ENCODE measurements at places on chromosomes 2 and 18.
A peak's percentile ranks its signal among the peaks of the same experiment; 100 is the strongest.

DNA sequence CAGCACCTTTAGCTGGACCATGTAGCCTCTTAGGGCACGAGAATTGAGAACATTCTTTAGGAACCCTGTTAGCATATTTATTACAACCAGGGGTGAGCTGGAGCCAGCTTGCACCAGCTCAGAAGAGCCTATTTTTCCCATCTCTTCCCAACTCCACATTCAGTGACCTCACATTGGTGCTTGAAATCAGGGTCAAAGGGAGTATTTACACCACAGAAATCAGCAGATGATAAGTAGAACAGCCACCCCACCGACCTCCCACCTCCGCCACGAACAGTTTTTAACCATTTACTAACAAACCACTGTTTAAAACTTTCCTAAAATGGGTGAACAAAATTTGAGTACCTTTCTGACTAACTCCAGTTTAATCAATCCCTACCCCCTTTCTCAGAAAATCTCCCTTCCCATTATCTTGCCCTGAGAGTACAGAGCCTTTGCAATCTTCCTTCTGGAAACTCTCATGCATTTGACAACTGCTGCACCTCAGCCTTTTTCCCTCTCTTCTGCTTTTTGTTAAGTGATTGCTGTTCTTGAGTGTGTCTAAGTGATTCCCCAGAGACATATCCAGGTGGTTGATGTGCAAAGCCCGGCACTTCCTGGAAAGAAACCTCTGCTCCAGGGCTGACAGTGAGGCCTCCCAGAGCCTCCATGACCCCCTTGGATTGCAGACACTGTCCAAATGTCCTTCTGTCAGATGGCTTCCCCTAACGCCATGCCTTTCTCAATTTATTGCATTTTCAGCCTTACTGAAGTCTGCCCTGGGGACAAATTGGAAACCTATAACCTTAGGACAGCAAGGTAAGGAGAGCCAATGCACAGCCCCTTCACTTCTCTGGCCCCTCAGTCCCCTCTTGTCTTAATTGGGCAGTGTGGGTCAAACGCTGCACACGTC is 389.5 kb upstream of the TNP1 start:
- DNase-seq = no peak

DNA sequence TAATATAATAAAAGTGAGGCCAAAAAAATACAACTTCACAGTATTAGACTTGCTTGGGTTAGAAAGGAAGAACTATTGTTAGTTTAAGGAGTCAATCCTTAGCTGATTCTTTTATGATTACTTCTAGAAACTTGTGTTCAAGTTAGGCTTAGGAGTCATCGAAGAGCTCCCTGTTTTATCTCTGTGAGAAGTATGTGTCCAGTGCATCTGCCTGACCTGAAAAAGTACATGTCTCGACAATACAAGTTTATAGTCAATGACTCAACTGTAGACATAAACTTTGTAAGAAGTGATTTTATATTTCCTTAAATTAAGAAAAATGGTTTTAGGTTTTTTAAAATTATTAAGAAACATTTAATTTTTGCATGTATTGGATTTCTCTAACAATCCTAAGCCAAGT is 571.2 kb downstream of the ZEB2 start:
- DNase-seq = no peak

- no peak for DNase-seq
Observed at GRCh38 chr2:158493458-158493857, 36.7 kb downstream of the PKP4 start.

GRCh38 chr2:42096869-42097591 is 49.2 kb downstream of the PKDCC start:
- no peak for DNase-seq

DNA sequence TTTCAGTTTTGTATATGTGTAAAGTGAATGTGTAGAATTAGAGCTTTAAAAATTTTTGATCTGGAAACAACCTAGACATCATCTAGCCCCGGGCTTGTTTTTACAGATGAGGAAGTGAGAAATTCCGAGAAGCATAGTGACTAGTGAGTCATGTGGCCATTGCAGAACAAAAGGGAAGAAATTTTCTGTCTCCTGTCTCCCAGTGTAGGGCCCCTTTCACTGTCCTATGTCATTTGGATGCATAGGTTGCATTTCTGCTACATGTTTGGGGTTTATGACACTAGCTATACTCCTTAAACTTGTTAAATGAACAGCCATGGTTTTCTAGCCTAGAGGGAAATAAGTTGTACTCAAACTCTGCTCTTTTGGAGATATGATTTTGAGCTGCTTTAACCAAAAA is 84.6 kb downstream of the PLCL1 start:
- peak; percentile 80 for DNase-seq

- no peak for DNase-seq
Observed at GRCh38 chr18:53771664-53772063, 452.8 kb downstream of the MBD2 start.

DNA sequence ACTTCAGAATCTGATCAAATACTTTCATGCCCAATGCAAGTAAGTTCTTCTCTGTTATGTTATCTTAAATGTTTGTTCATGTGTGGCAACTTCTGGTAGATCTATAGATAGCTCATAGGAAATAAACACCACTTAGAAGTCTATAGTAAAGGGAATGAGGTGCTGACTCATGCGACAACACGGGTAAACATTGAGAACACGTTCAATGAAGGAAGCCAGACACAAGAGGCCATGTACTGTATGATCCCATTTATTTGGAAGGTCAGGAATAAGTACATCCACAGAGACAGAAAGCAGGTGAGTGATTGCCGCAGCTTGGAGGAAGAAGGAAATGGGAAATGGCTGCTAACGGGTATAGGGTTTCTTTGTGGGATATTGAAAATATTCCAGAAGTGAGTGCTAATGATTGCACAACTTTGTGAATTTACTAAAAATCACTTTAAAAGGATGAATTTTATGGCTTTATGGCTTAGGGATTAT is 95.4 kb downstream of the ITGB1BP1 start:
- DNase-seq = peak; percentile 29

GRCh38 chr2:237870126-237870525 is 10.7 kb downstream of the RAMP1 start:
- no peak for DNase-seq

GRCh38 chr2:30315391-30316063 is 84.2 kb downstream of the LBH start:
- no peak for DNase-seq

- no peak for DNase-seq
Observed at GRCh38 chr2:170313992-170314348, 136.0 kb downstream of the MYO3B start.

DNA sequence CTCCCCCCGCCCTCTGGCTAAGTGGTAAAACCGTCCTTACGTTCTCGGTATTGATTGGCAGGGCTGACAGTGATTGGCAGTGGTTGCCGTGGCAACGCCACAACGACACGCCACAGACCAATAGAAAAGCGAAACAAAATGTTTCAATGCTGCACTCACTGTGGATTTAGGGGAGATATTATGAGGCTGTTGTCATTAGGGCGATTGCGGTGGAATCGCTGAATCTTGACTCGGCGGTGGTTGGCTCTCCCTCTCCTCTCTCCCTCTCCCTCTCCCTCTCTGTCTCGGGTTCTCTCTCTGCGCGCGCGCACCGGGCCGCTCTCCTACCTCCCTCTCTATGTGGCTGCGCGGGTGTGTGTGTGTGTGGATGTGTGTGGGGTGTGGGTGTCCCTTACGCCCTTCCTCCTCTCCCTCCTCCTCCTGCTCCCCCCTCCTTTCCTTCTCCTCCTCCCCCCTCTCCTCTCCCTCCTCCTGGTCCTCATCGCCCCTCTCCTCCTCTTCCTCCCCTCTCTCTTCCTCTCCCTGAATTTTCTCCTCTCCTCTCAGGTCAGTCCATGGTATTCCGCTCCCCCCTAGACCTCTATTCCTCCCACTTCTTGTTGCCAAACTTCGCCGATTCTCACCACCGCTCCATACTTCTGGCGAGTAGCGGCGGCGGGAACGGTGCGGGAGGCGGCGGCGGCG is at the start of gene SIX3:
TSS of gene SIX3 (plus strand) at position 152 of the 684 bp plus-strand sequence. CDS start at position 555, 403 bp downstream.
- no peak for DNase-seq

GRCh38 chr2:192243488-192243887 is 48.8 kb upstream of the TMEFF2 start:
- peak; percentile 75 for DNase-seq

- no peak for DNase-seq
Observed at GRCh38 chr18:50301074-50301473, 13.6 kb upstream of the CXXC1 start.

GRCh38 chr2:199739413-199740110 is 111.4 kb downstream of the FTCDNL1 start:
- peak; percentile 70 for DNase-seq

GRCh38 chr2:189199797-189200196 is 20.2 kb upstream of the COL5A2 start:
- no peak for DNase-seq

GRCh38 chr2:99278793-99279291 is 22.2 kb downstream of the LYG1 start:
- peak; percentile 78 for DNase-seq

DNA sequence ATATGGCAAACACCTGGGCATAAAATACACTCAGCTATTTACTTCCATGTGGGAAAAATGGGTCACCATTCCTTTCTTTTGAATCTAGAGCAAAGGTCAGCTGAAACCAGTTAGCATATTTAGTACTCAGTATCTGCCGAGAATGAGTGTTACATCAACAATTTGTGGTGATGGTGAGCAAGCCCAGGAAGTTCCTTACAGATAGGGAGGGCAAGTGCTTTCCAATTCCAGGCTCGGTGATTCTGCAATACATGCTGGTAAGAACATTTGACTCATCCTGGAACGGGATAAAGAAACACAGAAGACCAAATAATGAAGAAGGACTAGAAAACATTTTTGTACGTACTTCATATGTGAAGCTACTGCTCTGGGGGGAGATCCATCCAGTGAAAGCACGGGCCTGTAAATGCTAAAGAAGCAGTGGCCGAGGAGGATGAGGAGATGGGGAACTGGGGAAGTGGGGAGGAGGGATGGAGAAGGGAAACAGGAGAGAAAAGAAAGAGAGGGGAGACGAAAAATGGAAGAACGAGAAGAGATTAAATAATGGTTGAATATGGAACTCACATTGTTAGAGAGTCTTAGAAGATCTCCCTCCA is 251.9 kb downstream of the TTC32 start:
- peak; percentile 98 for DNase-seq

DNA sequence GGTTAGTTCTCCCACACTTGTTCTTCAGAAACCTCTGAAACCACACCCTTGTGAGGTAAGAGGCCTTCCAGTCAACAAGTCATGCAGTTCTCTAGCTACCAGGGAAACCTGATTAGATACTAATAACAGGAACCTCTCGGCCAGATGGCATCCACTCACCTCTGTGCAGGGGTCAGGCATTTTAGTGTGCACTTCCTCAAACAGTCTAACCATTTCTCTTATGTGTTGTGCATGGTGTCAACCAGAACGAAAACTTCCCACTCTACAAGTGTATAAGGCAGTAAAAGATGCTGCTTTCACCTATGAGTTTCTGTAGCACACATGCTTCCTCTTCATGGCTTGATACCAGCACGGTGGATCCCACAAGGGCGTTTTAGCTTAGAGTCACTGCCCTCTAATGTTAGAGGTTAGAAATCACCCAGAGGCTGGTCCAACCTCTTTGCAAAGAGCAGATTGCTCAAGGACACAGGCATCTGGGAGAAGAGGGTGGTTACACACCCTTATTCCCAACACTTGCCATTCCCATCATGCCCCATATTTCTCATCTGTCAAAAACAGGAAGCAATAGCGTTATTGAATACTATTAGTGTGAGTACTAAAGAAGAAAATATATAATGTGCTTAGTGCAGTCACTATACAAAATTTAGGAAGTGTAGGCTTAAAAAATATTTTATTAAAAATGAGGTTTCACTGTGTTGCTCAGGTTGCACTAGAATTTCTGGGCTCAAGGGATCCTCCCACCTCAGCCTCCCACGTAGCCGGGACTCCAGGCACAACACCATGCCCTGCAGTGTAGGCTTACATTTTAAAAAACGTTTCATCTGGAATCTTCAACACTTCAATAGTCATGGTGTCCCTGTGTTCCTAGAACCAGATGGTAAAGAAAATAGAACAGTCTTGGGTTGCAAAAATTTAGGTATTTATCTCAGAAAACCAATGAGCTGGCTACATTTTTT is 34.5 kb upstream of the RAB31 start:
- peak; percentile 84 for DNase-seq
